Peyer's patch (tissue), 4 donors: ENCODE measurements at places on chromosomes 13 and 19.

DNA sequence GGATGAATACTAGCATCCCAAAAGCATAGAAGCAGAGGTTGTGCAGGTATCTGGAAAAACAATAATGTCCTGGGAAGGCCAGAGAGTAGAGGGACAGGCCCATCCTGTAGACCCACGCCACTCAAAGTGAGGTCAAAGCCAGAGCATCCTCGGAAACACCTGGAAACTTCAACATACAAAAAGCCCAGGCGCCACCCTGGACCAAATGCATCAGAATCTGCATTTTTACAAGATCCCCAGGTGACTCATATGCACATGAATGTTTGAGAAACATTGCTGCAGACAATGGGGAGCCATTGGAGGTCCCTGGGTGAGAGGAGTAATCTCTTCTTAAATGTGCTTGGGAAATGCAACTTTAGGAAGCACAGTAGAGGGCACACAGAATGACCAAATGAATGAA lies 684.1 kb downstream of the DIAPH3 start:
- no peak for DNase-seq

DNA sequence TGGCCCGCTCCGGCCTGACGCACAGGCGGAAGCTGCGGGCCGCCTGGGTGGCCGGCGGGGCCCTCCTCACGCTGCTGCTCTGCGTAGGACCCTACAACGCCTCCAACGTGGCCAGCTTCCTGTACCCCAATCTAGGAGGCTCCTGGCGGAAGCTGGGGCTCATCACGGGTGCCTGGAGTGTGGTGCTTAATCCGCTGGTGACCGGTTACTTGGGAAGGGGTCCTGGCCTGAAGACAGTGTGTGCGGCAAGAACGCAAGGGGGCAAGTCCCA lies 4.4 kb downstream of the FFAR1 start:
- DNase-seq: no peak

GRCh38 chr19:6516018-6516658 lies 14.0 kb upstream of the TUBB4A start:
- DNase-seq: peak; percentile 90

GRCh38 chr13:108276060-108276459 lies 6.5 kb downstream of the TNFSF13B start:
- no peak for DNase-seq

- no peak for DNase-seq
Observed at GRCh38 chr13:51858433-51859247, 3.1 kb upstream of the CCDC70 start.

DNA sequence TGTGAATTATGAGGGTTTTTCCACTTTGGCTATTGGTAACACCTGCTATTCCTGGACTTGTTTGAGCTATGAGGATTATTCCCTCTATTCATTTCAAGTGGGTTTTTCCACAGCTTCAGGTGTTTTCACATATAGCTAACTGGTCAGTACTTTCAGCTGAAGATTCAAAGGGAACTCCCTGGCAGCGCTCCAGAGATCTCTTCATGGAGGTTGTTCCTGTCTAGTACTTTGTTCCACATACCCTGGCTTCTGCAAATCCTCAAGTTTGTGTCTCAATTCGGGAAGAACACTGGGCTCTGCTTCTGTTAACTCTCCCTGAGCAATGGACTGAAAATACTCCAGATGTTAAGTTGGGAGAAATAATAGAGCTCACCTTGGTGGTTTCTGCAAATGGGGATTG lies 5.6 kb upstream of the ZNF607 start:
- DNase-seq: no peak

GRCh38 chr19:52227980-52228379 lies 38.1 kb downstream of the PPP2R1A start:
- DNase-seq: no peak

- DNase-seq: no peak
Observed at GRCh38 chr19:34429553-34429952, 1.4 kb downstream of the UBA2 start.

DNA sequence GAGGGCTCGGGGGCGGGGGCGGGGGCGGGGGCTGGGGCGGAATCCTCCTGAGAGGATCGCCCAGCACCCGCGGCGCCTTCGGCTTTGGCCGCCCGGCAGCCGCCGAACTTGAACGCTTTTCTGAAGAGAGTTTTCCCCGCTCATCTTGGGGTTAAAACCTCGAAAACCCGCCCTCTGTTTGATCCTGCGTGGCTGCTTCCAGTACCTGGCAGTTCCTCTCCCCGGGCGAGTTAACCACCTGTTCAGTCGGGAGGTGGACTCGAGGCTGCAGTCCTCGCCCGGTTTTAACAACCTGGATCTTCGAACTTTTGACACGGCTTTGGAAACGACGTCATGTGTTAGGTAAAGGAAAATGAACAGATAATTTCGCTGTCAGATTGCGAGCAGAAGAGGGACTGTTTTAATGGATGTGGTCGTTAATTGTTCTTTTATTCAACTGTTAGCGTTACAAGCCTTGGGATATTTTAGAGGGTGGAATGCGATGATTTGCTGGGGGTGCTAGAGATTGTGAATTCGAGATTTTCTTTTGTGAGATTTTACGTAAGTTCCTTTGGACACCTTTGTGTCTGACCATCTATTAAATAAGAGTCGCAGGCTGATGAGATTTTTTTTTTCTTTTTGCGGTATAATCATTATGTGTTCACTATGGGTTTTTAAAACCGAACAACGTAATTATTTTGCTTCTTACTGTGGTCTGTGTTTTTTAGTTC lies 1.0 kb downstream of the FNDC3A start:
- DNase-seq: peak; percentile 88

- DNase-seq: no peak
Observed at GRCh38 chr19:49592486-49593232, 1.7 kb downstream of the PRR12 start.
